Neural crest cell (in vitro differentiated cells): ENCODE measurements at places on chromosomes 4 and X.

GRCh38 chr4:94649381-94650133 lies 108.2 kb upstream of the BMPR1B start:
- no peak for DNase-seq

DNA sequence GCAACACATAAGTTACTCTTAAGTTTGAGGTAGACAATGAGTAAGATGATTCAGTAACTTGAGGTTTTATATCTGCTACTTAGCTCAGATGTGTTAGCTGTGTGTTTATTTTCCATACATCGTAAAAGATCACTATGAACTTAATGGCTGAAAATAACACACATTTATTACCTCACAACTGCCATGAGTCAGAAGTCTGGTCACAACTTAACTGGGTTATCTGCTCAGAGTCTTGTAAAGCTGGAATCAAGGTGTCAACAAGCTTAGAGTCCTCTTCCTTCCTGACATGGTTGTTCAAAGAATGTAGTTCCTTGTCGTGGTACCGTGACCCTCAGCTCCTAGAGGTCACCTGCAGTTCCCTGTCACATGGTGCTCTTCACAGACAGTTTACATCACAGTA lies 204.9 kb upstream of the MAGEB2 start:
- no peak for DNase-seq

DNA sequence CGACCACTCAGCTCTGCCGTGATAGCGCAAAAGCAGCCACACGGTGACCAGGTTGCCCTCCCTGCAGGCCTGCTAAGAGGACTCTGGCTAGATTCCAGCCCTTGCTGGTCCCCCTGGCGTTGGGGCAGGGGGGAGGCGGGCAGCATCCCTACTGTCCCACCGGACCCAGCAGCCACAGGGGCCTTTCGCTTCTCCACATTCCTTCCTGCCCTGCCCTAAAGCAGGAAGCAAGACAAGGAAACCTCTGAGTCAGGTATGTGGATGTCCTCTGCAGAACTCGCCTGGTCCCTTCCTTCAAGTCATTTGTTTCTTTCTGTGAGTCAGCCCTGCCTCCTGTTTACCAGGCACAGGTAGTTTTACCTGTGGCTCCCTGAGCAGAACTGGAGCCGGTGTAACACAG lies 60.2 kb upstream of the CLDN34 start:
- DNase-seq = no peak

GRCh38 chr4:140793291-140793690 lies 37.1 kb upstream of the TBC1D9 start:
- DNase-seq = no peak

DNA sequence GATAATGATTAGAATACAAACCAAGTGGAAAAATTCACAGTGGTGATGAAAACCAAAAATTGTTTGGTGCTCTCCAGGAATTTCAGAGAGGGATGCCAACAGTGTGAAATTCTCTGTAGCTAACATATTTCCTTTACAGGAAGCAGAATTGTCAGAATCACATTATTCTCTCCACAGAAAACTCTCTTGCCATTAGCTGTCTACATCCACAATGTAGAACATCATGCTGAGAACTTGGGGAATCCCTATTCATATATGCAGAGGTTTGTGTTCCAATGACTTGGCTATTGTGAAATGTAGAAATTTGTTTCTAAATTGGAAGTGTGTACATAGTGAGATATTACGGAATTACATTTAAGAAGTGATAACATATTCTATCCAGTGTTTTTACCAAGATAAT lies 142.0 kb downstream of the PCDH7 start:
- no peak for DNase-seq

GRCh38 chr4:20370274-20370673 lies 118.6 kb downstream of the SLIT2 start:
- DNase-seq = no peak

DNA sequence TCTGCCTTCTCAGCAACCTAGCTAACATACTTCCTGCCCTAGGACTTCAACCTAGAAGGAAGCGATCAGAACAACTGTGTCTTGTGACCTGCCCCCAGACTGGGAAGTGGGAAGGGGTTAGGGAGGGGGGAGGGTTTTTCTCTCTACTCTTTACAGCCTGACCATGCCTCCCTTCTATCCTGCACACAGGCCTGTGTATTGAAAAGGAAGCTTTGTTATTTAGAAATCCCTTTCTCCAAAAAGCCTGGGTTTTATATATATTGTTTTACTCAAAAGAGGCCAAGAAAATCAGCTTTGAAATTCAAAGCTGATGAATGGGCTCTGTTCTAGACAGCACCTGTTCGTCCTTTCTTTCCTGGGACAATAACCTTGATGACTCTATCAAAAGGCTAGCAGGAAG lies 35.2 kb upstream of the SMS start:
- DNase-seq = no peak

GRCh38 chr4:20091781-20092180 lies 159.9 kb upstream of the SLIT2 start:
- no peak for DNase-seq

DNA sequence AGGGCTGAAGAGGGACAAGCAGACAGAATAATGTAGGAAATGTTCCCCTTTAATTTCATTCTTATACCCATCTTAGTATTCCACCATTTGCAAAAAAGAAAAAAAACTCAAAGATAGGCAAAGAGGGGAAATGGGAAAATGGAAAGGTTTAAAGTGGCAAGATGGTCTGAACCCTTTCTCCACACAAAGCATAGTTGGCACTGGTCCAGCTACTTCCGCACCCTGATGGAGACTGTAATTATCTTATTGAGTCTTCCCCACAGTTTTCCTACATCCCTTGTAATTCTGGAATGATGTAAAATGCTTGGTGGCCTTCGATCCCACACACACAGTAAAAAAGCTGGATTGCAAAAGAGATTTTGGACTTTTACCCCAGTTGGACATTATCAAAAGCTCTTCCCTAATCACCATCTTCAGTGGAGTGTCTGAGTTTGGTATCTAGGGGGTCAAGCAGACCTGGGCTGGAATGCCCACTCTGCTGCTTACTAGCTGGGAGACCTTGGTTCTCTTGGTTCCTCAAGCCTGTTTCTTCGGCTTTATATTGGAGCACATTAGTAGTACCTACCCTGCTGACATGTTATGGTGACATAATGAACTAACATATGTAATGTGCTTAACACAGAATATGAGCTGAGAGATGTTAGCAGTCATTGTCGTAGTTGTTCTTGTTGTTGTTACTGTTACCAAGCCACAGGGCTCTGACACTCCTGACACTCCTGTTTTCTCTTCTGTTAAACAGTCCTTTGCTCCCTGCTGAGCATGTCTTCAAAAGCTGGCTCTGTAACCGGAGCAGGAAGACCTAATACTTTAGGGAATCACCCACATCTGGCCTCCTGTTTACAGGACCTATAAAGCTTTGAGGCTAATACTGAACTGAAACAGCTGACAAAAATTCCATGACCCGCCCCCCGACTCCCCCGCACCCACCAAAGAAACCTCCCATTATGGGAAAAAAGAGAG lies 4.7 kb downstream of the SRPX2 start:
- DNase-seq = no peak

GRCh38 chr4:1400191-1400805 lies 5.9 kb downstream of the NKX1-1 start:
- DNase-seq = no peak

DNA sequence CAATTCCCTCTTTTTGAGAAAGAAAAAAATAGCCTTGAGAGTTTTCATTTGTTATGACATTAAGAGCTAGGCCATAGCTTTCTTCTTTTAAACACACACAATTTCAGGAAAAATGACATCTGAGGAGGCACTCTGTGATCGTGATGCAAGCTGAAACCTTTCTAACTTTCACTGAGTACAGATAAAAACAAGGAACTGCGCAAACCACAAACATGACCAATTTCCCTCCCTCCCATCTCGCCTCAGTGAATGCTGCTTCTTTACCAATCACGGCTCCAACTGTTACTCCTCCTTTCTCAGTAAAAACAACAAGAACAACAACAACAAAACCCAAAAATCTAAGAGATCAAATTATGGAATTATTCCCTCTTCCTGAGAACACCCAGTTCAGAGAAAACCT lies 626.8 kb downstream of the TLL1 start:
- DNase-seq = no peak

- DNase-seq = no peak
Observed at GRCh38 chrX:17154001-17154400, 207.5 kb downstream of the REPS2 start.

GRCh38 chrX:44063606-44064005 lies 90.4 kb upstream of the NDP start:
- no peak for DNase-seq

GRCh38 chrX:115531818-115532403 lies 29.1 kb upstream of the PLS3 start:
- DNase-seq = no peak

DNA sequence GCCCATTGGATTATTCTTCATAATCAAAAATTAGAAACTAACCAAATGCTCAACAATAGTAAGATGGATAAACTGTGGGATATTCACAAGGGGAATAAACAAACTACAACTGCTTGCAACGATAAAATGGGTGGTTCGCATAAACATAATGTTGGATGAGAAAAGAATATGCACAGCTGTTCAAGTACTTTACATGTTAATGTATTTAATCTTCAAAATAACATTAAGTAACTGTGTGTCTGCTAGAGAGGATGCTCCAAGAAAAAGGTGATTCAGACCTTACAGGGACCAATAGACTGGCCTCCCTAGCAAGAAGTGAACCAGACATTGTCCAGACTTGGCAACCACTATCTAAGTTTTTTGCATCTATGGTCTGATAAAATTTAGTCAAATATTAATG lies 2.3 kb downstream of the PFKFB1 start:
- DNase-seq = no peak

GRCh38 chrX:139844163-139844562 lies 88.7 kb downstream of the ATP11C start:
- DNase-seq = no peak

DNA sequence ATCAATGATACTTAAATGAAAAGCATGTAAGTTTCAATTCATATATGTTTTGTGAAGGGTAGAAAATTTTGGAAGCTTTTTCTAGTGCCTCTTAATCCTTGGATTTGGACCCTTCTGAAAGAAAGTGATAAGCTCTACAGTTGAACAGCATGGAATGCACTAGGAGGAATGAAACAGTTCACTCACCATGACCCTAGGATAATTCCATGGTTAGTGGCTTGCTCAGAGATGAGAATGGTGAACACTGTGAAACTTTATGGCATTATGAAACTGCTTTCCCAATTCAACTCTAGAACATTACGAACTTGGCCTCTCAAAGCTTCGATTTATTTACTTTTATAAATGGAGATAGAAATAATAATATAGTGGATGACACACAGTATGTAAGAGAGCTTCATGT lies 88.9 kb upstream of the FAT4 start:
- DNase-seq = no peak

DNA sequence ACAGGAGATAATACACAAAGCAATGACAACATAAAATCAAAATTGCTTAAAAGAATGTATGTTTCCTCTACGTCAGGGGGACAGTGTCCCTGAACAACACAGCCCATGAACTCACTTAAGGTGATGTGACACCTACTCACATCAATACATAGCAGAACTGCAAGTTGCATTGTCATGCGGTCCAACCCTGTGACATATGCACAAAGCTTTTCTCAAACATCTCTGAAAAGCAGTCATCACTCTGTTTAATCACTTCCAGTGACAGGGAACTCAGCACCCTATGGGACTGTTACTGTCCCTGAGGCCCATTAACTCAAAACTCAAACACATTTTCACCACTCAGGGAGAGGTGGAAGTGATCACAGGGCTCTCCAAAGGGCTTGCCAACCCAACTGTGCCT lies 2.4 kb downstream of the STX18 start:
- no peak for DNase-seq

DNA sequence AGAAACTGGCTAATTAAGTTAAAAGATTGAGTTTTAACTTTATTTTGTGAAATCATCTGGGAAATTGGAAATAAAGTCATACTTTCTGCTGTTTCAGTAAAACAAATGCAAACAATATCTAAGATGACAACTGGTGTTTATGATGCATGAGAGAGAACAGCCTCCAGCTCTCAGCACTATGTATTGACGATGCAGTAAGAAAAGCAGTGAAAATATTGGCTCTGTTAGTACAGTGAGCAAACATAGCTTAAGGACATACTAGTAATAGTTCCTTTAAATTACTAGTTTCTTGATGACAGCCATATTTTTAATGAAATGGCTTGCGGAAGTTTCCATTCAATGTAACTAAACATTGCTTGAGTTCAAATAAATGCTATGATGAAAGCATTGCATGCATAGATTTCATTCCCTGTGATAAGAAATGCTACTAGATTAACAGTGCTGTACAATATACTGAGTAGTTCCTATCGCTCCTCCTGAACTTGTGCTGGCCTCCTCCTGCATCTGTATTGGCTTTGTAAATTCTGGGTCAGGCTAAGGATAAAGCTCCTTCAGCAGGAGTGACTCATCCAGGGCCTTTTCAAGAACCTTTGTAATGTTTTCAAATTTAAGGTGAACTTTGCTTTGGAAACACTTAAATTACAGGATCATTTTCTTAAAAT lies 11.6 kb downstream of the ARHGAP24 start:
- DNase-seq = no peak

- no peak for DNase-seq
Observed at GRCh38 chr4:26141911-26142638, 178.7 kb upstream of the RBPJ start.

GRCh38 chrX:37796805-37797204 lies 16.9 kb downstream of the CYBB start:
- no peak for DNase-seq

- DNase-seq = no peak
Observed at GRCh38 chr4:6733358-6734164, 17.6 kb downstream of the BLOC1S4 start.

DNA sequence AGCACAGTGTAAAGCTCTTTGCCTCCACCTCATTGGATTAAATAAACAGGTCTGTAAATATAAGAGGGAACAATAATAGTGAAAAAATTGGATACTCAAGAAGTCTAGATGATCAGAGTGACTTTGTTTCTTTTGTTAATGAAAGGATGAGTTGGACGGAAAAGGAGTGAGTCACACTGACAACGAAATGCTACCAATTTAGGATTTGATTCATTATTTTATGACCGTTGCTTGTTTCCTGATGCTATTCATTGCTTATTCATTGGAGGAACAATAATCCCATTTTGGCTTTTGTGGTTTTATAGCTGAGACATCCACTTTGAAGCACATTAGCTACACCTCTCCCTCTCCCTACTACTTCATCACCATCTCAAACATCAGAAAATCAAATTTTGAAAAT lies 74.4 kb upstream of the DYNLT3 start:
- no peak for DNase-seq

GRCh38 chrX:19926095-19926494 lies 38.7 kb upstream of the SH3KBP1 start:
- DNase-seq = no peak

DNA sequence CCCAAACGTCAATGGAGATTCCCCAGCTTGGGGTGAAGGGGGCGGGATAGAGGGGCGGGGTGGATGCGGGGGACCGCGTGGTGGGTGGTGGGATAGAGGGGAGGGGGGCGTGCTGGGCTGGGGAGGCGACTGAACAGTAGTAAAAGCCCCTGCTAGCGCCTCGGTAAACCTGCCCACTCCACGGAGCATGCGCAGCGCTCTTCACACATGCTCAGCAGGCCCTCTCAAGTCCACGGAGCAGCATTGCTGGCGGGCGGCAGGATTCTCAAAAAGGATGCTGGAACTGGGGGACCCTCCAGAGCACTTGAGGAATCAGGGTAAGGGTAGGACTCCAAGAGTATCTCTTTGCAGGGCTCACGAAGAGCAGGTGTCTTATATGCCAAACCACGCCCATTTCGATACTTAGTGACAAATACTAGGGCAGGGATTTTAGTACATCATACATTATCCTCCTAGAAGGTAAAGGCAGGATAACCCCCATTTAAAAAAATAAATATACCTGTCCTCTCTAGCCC lies 378 bp upstream of the RPS6KA6 start:
- peak; percentile 44 for DNase-seq

- DNase-seq = peak; percentile 69
Observed at GRCh38 chr4:46844325-46844917, 64.6 kb downstream of the COX7B2 start.

GRCh38 chr4:7073526-7074390 lies 5.9 kb upstream of the GRPEL1 start:
- DNase-seq = peak; percentile 33
